HCT116 (cell line): ENCODE measurements at places on chromosomes 3 and 15. TPM values are rescaled to one million over a fixed set of nuclear protein-coding genes. Genes with fewer than 3 reads are reported as not detected.

GRCh38 chr15:28273468-28273867 is 48.5 kb downstream of the HERC2 start:
- H3K4me3 ChIP-seq, result no peak overlapping the region
- no peaks in the 10 kb centered on the region for H3K4me1 ChIP-seq
- DNase-seq, result no peak
- no peaks in the 10 kb centered on the region for H3K27me3 ChIP-seq

DNA sequence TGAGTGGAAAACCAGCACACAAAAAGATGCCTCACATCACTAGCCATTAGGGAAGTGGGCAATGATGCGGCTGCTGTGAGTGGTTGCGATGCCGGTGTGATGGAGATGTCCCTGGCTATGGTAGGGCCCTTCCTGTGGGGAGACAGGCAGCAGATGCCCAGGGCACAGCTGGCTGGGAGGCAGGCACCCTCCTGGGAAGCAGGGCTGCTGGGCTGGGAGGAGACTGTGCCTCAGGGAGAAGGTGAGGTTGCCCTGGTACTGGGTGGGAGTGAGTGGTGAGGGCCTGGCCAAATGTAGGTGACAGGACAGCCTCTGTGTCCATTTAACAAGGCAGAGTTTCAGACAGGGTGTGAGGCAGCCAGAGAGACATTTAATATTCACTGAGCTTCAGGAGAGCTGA is 335.6 kb downstream of the OCA2 start:
- no peak overlapping the region for H3K27ac ChIP-seq
- no peak for DNase-seq
- no peak overlapping the region for H3K4me3 ChIP-seq
- H3K36me3 ChIP-seq, result no peaks in the 10 kb centered on the region

DNA sequence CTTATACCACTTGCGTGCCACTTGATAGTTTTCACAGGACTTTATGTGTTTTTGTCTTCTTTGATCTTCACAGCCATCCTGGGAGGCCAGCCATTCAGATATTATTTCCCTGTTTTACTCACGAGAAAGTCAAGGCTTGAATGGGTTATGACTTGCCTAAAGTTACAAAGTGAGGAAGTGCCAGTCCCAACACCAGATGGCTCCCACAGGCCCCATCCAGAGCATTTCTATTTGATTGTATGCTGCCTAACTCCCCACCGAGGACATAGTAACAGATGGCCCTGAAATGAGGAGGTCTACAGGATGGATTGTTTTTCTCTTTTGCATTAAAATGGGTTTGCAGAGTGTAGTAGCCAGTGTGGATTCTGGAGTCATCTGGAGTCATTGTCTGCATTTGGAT is 74.5 kb downstream of the SPTSSB start:
- no peaks in the 10 kb centered on the region for H3K27me3 ChIP-seq
- no peak overlapping the region for H3K4me3 ChIP-seq
- no peak for DNase-seq
- H3K4me1 ChIP-seq, result no peaks in the 10 kb centered on the region

DNA sequence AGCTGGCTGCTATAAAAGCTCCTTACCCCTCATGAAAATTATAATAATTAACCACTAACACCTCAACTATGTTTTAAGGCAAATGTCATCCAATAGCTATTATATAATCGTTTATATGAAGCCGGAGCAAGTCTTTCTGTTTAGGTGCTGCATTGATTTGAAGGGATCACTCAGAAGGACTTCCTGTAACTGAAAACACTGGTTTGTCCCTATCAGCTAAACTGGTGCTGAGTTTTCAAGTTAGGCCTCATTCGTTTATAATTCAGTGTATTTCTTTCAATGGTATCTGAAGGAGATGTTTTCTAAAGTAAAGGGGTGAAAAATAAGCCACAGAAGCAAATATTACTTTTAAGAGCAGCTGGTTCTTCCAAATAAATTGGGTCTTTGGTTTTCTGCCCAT is 14.2 kb downstream of the MEIS2 start:
- H3K4me1 ChIP-seq, result no peaks in the 10 kb centered on the region
- H3K27me3 ChIP-seq, result no peaks in the 10 kb centered on the region
- H3K4me3 ChIP-seq, result no peak overlapping the region
- H3K36me3 ChIP-seq, result no peaks in the 10 kb centered on the region
- no peak overlapping the region for H3K27ac ChIP-seq
- DNase-seq, result no peak

DNA sequence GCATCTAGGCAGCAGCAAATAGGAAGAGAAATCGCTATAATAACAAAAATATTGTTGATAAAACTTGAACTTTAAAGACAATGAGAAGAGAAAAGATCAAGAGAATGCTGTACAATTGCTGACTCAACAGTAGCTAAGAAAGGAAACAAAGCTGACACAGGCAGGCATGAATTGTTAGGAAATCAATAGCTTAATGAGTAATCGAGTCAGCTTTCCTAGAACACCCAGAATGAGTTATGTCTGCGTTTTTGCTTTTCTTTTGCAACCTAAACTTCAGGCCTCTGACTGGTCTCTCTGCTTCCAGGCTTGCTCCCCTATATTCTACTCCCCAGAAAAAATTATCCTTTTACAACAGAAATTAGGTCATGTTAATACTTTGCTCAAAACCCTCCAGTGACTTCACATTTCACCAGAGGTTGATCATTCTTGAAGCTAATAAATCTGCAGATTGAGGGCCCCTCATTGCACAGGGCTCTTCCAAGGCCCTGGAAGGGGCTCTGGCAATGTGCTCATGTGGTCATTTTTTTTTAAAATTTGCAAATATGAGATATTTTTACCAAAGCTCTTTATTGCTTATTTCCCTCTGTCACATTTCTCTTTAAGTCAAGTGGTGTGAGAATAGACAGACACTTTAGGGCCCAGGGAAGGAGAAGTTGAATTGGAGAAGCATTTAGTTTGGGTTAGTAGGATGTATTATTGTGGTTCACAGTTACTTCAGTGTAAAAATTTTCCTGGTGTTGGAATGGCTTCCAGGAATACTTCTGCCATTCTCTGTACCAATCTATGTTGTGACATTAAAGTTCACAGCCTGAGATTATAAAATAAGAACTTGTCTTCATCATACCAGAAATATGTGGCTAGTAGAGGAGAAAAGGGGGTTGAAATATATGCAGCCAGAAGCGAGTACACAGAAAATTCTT is 116.3 kb downstream of the TMCO5A start:
- no peaks in the 10 kb centered on the region for H3K4me1 ChIP-seq
- no peak overlapping the region for H3K4me3 ChIP-seq
- DNase-seq, result no peak
- H3K27ac ChIP-seq, result no peak overlapping the region
- no peaks in the 10 kb centered on the region for H3K36me3 ChIP-seq

GRCh38 chr3:154872696-154873095 is 207.4 kb upstream of the MME start:
- H3K27me3 ChIP-seq, result no peaks in the 10 kb centered on the region
- H3K36me3 ChIP-seq, result no peaks in the 10 kb centered on the region
- DNase-seq, result no peak
- no peaks in the 10 kb centered on the region for H3K4me1 ChIP-seq
- H3K27ac ChIP-seq, result no peak overlapping the region
- H3K4me3 ChIP-seq, result no peak overlapping the region

POLQ gene
- 12.3 TPM for total RNA-seq

DNA sequence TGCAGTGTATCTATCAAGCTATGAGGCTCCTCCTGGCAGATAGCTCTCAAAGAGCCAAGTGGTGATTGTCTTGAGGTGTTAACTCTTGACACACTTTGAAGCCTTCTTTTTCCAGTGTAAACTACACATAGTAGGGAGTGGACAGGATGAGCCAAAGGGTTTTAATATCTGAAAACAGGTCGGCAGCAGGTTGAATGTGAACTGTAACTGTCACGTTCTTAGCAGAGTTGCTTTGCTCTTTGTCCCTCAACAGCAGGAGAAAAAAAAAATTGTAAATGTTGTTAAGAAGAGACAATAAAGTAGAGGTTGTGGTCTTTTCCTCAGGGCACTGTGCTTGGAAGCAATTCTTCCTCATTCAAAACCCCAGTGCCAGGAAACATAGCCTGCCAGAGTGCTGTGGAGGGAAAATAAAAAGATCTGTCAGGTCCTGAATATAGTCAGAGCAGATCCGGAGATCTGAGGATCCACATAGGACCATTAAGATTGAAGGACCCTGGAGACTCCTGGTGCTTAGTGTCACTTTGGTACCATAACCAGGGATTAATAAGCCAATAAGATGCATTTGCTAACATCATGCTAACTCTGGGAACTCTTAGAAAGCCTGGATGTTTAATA is 229.7 kb downstream of the NAALADL2 start:
- H3K4me1 ChIP-seq, result no peaks in the 10 kb centered on the region
- no peak for DNase-seq
- no peaks in the 10 kb centered on the region for H3K27me3 ChIP-seq
- H3K27ac ChIP-seq, result no peak overlapping the region
- no peaks in the 10 kb centered on the region for H3K36me3 ChIP-seq

- no peak for DNase-seq
- H3K4me3 ChIP-seq, result no peak overlapping the region
- no peak overlapping the region for H3K27ac ChIP-seq
- H3K27me3 ChIP-seq, result peaks cover 11% of the 10 kb centered on the region; the same call in 1 of the 2 replicates
- H3K4me1 ChIP-seq, result no peaks in the 10 kb centered on the region
Observed at GRCh38 chr15:59801649-59802048, 112.5 kb upstream of the BNIP2 start.

CCDC54 gene
- not detected for total RNA-seq

DNA sequence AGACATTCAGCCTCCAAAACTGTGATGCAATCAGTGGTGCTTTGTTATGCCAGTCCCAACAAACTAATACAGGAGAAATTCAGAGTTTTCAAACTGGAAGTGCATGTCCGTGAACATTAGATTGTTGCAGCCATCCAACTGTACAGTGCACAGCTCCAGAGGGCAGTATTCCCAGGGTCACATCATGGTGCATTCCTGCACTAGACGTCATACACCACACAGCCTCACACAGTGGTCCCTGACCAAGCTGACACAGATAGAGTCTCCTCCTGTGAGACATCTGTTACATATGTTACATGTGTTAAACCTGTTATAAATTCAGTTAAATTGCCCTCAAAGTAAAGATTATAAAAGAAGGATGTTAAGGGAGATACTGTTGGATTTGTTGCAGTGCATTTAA is 209.0 kb downstream of the LRRN1 start:
- H3K36me3 ChIP-seq, result no peaks in the 10 kb centered on the region
- H3K4me3 ChIP-seq, result no peak overlapping the region
- H3K27ac ChIP-seq, result no peak overlapping the region
- H3K4me1 ChIP-seq, result no peaks in the 10 kb centered on the region

DNA sequence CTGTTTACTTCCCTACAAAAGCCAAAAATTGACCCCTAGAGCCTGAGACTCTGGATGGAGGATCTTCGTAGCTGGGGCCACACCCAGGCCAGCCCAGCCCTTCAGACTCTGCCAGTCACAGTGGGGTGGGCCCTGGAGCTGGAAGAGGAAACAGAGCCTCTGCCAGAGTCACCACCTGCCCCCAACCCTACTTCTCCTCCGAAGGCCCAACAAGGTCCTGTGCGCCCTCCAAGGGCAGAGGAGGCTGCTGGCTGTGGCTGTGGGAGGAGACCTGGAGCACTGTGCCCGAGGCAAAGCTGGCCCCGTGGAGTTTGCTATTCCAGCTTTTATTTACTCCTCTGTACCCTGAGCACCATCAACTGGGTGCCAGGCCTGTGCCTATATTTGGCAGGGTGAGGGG is 19.0 kb downstream of the CISH start:
- no peak overlapping the region for H3K4me3 ChIP-seq
- no peaks in the 10 kb centered on the region for H3K36me3 ChIP-seq
- no peak overlapping the region for H3K27ac ChIP-seq
- no peaks in the 10 kb centered on the region for H3K27me3 ChIP-seq
- no peak for DNase-seq

DNA sequence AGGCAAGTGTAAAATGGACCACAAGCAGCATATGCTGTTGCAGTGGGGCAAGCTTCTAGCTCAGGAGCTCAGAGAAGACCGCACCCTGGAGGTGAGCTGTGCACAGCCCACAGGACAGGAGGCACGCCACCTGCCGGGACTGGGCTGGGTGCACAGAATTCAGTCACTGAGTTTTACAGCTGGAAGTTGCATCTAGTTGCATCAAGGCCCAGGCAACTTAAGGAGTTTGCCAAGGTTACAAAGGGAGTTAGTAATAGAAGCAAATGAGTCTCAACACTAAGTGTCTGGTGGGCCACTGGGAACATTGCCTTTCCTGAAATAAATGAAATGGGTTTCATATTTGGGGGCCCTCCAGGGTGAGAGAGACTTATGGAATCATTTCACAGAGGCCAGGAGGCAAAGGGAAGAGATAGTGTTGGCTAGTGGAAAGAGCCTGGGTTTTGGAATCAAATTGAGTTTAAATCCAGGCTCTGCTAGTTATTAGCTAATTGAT is 36.0 kb upstream of the TIMP4 start:
- peak overlapping the region; percentile 64; the same call in 1 of the 2 replicates for H3K27ac ChIP-seq
- H3K4me3 ChIP-seq, result peak overlapping the region; percentile 23
- peak; percentile 86 for DNase-seq

DNA sequence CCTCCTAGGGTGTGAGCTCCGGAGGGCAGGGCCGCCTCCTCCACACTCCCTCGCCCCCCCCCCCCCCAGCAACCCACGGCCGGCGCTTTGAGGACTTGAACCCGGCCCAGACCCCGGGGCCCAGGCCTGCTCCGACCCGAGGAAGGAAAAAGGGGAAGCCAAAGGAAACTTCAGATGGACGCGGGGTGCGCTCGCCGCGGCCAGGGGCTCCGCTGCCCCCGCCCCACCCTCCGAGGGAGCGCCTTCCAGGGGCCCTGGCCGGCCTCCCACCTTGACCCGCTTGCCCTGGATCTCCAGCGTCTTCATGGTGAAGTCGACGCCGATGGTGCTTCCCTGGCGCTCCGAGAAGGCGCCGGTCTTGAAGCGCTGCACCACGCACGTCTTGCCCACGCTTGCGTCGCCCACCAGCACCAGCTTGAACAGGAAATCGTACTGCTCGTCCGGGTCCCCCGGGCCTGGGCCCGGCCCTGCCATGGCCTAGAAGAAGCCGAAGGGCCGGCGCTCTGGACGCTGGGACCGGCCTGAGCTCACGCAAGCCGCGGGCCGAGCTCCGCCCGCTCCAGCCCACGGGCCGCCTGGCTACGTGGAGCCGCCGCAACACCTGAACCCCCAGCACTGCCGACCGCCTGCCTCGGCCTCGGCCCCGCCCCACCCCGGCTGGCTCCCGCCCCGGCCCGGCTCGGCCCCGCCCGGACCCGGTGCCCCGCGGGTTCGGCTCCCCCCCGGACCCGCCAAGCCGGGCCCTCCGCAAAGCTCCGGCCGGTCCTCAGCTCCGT is 400 bp downstream of the RAB43 start:
- no peaks in the 10 kb centered on the region; the same call in 1 of the 2 replicates for H3K36me3 ChIP-seq
- no peak for DNase-seq
- H3K27ac ChIP-seq, result peak overlapping the region; percentile 70
- peak overlapping the region; percentile 69 for H3K4me3 ChIP-seq
- peaks cover 16% of the 10 kb centered on the region for H3K4me1 ChIP-seq
- no peaks in the 10 kb centered on the region for H3K27me3 ChIP-seq

DNA sequence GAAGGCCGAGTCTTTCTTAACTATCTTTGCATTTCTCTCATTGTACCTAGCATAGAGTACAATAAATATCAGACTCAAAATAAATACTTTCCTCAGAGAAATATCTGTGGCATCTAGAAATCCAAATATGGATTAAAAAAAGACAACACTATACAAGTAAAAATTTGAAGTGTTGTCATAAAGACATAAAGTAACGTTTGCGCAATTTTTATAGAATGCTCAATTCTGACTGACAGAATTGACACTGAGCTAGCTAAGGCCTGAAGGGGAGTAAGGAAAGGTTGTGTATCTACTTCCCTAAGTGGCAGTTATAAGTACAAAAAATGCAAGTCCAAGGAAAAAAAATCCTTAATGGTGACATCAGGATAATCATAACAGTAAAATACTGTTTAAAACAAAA is 1.1 kb downstream of the SEC11A start:
- DNase-seq, result no peak
- H3K36me3 ChIP-seq, result peaks cover 15% of the 10 kb centered on the region; the same call in 1 of the 2 replicates
- no peaks in the 10 kb centered on the region for H3K27me3 ChIP-seq
- H3K4me3 ChIP-seq, result peak overlapping the region; percentile 95
- peaks cover 24% of the 10 kb centered on the region for H3K4me1 ChIP-seq
